Fibroblast of villous mesenchyme (primary cell): ENCODE measurements at places on chromosomes 6 and 20. TPM values are rescaled to one million over a fixed set of nuclear protein-coding genes. Genes with fewer than 3 reads are reported as not detected.

- peak; percentile 73 for DNase-seq
Observed at GRCh38 chr6:122428781-122429180, 29.3 kb downstream of the HSF2 start.

- DNase-seq: peak; percentile 28
Observed at GRCh38 chr6:137389150-137389704, 105.0 kb downstream of the OLIG3 start.

DNA sequence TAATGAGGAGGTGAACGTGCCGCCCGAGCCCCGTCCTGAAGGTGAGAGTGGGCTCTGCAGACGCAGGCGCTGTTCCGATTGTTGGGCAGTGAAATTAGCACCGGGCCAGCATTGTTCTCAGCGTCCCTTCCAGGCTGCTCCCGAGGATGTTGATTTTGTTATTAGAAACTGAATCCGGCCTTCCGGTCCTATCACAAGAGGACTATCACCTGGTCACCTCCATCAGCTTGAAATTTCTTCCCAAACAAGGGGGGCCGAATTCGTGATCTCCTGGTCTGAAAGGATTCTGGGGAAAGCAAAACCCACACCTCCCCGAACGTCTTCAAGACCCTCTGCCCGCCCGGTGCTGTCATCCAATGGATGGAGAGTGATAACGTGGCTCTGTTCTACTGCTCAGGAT lies 186.0 kb downstream of the TAF4 start:
- no peak for DNase-seq

- no peak for DNase-seq
Observed at GRCh38 chr6:21599051-21599696, 5.6 kb downstream of the SOX4 start.

The FLRT3 gene
- 2.2 and 2.6 TPM in 2 replicates for total RNA-seq

GRCh38 chr6:12941422-12941821 lies 224.9 kb downstream of the PHACTR1 start:
- no peak for DNase-seq

DNA sequence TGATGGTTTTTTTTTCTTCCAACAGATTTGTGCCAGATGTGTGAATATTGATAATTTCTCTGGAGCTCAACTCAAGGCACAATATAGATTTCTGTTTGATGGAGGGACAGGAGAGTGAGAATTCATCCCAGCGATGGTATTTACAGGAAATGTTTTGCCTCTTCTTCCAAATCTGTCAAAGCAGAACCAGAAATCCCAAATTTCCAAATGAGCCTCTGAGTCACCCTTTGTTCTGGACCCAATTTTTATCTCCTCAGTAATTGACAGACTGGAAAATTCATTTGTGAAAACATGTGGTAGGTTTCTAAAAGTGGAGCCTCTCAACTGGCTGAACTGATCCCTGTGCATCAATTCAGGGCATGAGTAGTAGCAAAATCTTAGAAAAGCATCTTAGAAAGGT lies 223.2 kb upstream of the TSHZ2 start:
- no peak for DNase-seq
